ENCODE measurements at places on chromosomes 2 and 18. TPM values are rescaled to one million over a fixed set of nuclear protein-coding genes. Genes with fewer than 3 reads are reported as not detected.

DNA sequence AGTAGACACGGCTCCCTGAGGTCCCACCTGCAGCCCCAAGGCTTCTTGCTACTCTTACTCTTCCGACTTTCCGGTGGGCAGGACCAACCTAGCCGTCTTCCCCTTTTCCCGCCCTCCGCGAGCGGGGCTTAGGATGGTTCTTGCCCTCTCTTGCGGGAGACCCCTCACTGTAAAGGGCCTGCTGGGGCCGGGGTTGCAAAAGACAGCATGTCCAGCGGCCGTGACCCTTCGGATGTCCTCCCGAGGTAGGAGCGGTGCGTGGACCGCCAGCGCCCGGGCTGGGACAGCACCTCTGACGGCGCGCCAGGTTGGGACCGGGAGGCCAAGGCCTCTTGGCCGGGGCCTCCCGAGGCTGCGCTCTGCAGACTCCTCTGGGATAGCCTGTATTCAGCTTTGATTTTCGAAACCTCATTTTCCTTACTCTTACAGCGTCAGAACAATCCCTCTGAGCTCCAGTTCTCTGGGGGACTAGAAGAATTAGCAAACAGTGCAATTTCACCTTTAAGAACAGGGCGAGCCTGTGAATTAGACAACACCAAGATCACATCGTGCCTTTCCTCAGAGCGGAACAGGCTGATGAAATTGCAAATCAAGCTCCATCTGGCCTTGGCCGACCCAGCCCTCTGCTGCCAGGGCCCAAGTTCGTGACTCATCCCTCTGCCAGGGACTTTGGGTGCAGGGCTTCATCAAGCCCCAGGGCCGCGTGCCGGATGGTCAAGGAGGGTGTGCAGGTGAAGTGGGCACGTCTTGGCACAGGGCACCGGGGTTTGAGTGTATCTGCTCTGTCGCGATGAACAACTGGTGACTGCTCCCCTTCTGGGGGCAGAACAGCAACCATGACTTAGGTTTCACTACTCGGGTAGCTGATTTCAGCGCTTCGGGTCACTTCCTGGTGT lies 777 bp downstream of the MOCOS start:
- no peak for DNase-seq
- H3K27ac ChIP-seq, result peak overlapping the region; percentile 39
- H3K36me3 ChIP-seq, result no peaks in the 10 kb centered on the region

GRCh38 chr2:130776550-130776949 lies 21.2 kb downstream of the AMER3 start:
- H3K4me1 ChIP-seq, result no peaks in the 10 kb centered on the region
- H3K27ac ChIP-seq, result no peak overlapping the region
- H3K27me3 ChIP-seq, result no peaks in the 10 kb centered on the region
- H3K36me3 ChIP-seq, result no peaks in the 10 kb centered on the region

DNA sequence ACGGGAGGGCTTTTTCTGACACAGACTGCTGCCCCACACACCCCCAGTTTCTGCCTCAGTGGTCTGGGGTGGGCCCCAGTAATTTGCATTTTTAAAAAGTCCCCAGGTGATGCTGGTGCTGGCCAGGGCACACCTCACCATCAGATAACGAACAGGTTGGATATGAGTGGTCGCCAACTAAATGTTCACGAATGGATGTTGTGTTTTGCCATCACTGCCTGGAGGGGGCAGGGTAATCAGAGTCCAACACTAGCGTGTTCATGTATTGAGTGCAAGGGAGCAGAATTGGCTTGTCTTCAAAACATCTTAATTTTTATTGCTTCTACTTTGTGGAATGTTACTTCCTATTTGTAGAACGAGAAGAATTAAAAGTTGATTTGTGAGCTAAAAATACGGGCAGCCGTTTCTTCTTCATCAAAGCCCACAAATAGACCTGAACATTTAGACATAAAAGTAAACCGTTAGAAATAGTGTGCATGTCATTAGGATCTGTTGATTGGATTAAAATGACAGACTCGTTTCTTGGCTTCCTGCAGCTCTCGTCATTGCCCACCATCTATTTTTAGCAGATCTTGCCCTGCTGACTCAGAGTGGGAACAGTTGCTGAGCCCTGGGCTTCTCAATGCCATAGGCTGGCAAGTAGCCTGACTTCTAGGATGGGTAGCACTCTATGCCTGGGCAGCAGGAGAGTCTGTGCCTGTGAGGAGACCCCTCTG lies 45.2 kb downstream of the NCK2 start:
- peaks cover 39% of the 10 kb centered on the region for H3K4me1 ChIP-seq
- H3K36me3 ChIP-seq, result no peaks in the 10 kb centered on the region
- no peak overlapping the region for H3K4me3 ChIP-seq

DNA sequence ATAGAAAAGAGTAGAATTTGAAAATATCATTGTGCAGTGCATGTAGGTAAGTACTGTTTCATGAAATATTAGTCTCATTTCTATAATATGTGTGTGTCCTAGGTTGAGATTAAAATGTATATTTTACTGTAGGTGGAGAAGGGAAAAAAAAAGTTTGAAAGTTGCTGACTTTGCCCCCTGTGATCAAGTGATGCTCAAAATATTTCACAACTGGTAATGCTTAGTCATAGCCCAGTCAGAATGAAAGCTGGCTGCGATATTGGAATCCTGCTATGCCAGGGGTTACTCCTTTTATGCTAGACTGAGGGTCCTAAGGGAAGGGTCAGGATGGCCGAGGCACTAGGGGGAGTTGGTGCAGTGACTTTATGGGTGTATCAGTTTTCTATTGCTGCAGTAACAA lies 19.5 kb upstream of the CFAP36 start:
- H3K4me3 ChIP-seq, result no peak overlapping the region
- H3K27ac ChIP-seq, result no peak overlapping the region

GRCh38 chr18:78912336-78912735 lies 67.3 kb upstream of the SALL3 start:
- no peaks in the 10 kb centered on the region for H3K4me1 ChIP-seq
- H3K4me3 ChIP-seq, result no peak overlapping the region
- H3K27ac ChIP-seq, result no peak overlapping the region
- no peaks in the 10 kb centered on the region for H3K36me3 ChIP-seq
- H3K27me3 ChIP-seq, result no peaks in the 10 kb centered on the region

DNA sequence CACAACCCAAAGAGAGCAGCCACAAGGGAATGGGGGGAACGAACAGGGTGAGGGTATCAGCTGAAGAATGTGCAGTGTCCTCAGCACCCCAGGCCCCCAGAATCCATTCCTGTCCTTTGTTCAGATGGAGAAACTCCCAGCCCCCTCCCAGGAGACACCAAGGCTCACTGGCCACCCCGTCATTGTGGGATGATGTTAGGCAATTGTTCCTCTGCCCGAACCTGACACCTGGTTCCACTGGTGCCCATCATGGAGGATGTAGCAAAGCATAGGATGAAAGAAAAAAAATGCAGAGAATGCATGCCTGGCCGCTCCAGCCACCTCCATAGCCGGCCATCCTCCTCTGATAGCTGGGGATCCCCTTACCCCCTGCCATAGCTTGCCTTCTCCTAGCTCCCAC lies 197.3 kb upstream of the TWIST2 start:
- H3K27me3 ChIP-seq, result no peaks in the 10 kb centered on the region
- no peak overlapping the region for H3K4me3 ChIP-seq
- DNase-seq, result no peak
- H3K27ac ChIP-seq, result no peak overlapping the region

- peaks cover 53% of the 10 kb centered on the region for H3K36me3 ChIP-seq
- peak overlapping the region; percentile 58 for H3K27ac ChIP-seq
Measured at GRCh38 chr2:73903313-73903712, 10.5 kb downstream of the ACTG2 start.

- no peaks in the 10 kb centered on the region for H3K4me1 ChIP-seq
- H3K36me3 ChIP-seq, result no peaks in the 10 kb centered on the region
- H3K4me3 ChIP-seq, result no peak overlapping the region
- H3K27ac ChIP-seq, result no peak overlapping the region
- no peak for DNase-seq
Measured at GRCh38 chr2:173750353-173750801, 214.8 kb downstream of the SP3 start.

DNA sequence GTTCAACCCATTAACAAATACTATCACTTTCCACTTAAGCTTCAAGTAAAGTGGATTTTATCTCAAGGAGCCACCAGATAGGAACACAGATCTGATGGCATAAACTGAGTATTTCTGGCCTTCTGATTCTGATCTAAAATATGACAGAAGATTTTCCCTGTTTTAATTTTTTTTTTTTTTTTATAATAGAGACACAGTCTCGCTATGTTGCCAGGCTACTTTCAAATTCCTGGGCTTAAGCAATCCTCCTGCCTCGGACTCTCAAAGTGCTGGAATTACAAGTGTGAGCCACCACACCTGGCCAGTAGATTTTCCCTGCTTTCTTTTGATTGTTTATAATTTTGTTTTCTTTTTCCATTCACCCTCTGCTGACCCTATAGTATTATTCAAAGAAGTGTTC lies 36.6 kb upstream of the SLC30A6 start:
- no peaks in the 10 kb centered on the region for H3K36me3 ChIP-seq
- no peaks in the 10 kb centered on the region for H3K27me3 ChIP-seq
- no peak overlapping the region for H3K27ac ChIP-seq
- no peak for DNase-seq

DNA sequence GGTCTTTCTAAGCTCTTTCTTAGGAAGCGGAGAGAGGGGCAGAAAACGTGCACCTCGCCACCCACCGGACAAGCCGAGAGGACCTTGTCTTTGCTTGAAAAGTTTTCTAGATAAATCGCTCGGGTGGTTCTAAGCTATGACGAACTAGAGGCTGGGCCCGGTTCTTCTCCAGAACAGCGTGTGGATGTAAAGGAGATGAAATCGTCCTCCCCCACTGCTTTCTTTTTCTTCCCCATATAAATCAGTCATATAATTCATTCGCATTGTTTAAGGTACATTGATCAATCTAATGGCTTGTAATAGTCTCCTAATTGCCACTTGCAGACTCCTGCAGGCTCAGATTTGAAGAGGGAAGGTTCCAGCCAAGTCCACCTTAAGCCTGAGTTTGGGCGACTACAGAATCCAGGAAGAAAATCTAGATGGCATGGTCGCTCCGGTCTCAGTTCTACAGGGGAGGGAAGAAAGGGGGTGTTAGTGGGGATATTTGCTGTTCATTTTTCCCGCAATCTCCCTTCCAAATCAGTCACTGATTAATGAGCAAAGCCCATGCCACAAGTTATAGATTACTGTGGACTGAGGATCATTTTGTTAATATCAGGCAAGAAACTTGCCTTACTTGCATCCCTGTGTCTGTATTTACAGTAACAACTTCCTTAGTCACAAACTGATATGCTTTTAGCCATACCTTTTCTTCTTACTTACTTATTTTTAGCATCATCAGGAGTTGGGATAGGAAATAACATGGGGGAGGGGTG lies 5.6 kb upstream of the SP9 start:
- no peak overlapping the region for H3K4me3 ChIP-seq
- no peaks in the 10 kb centered on the region for H3K36me3 ChIP-seq
- H3K27ac ChIP-seq, result no peak overlapping the region

DNA sequence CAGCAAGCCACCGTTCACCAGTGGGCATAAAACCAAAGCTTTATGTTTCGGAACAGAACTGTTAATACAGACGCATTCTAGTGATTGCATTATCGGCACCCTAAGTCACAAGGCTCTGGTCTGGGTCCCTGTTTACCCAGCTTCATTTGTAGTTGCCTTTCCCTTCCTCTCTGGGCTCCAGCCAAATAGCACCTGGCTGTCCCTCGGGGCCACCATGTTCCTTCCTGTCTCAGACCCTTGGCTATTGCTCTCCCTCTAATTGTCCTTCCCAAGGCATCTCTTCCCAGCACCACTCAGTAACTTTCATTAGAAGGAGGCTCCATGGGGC lies 75.3 kb downstream of the SDC1 start:
- H3K27ac ChIP-seq, result no peak overlapping the region
- no peaks in the 10 kb centered on the region for H3K27me3 ChIP-seq
- no peaks in the 10 kb centered on the region for H3K4me1 ChIP-seq
- no peak for DNase-seq

DNA sequence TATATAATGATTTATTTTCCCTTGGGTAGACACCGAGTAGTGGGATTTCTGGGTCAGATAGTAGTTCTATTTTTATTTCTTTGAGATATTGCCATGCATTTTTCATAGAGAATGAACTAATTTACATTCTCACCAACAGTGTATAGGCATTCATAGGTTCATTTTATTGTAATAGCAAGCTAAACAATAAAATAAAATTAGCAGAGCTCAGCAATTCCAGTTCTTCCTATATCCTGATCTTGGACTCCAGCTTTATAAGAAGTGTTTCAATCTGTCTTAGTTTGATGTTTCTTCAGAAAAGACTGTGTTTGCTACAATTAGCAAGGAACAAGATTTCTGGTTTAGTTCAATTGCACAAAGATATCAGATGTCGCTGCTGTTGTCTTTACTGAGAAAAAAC lies 1024.4 kb upstream of the LRRTM1 start:
- no peak for DNase-seq
- no peaks in the 10 kb centered on the region for H3K4me1 ChIP-seq
- H3K36me3 ChIP-seq, result no peaks in the 10 kb centered on the region
- H3K4me3 ChIP-seq, result no peak overlapping the region
- no peaks in the 10 kb centered on the region for H3K27me3 ChIP-seq
- no peak overlapping the region for H3K27ac ChIP-seq

GRCh38 chr18:56100090-56100722 lies 512.2 kb upstream of the TCF4 start:
- no peak overlapping the region for H3K27ac ChIP-seq
- H3K4me1 ChIP-seq, result no peaks in the 10 kb centered on the region
- DNase-seq, result no peak
- H3K4me3 ChIP-seq, result no peak overlapping the region

DNA sequence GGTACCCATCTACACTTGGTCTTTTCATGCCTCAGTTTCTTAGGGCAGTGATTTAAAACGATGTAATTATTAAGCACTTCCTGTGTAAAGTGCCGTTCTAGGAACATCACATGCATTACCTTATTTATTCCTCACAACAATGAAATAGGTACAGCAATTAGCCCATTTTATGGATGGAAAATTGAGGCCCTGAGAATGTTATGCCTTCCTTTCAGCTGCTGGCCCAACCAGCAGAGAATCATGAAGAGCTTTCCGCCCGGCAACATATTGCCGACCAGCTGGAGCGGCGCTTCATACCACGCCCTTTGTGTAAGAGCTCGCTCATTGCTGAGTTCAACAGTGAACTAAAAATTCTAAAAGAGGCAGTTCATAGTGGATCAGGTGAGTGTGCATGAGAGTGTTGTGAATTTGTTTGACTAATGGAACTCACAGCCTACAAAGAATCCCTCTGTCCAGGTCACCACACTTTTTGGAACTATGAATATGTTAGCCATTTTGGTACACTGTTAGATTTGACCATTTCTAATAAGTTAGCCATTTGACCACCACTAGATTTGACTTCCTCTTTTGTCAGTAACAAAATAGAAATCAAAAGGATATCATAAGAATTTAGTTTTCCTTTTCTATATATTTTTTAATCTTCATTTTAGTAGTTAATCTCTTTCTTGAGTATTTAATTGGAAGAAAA lies 25.6 kb upstream of the RPE start:
- H3K27me3 ChIP-seq, result no peaks in the 10 kb centered on the region
- H3K27ac ChIP-seq, result no peak overlapping the region
- no peak for DNase-seq
- H3K4me1 ChIP-seq, result no peaks in the 10 kb centered on the region
- H3K4me3 ChIP-seq, result no peak overlapping the region

GRCh38 chr2:212083492-212083891 lies 455.1 kb downstream of the ERBB4 start:
- H3K4me1 ChIP-seq, result no peaks in the 10 kb centered on the region
- H3K36me3 ChIP-seq, result no peaks in the 10 kb centered on the region
- no peak for DNase-seq
- no peak overlapping the region for H3K27ac ChIP-seq
- no peak overlapping the region for H3K4me3 ChIP-seq
- H3K27me3 ChIP-seq, result no peaks in the 10 kb centered on the region

- DNase-seq, result no peak
- H3K4me1 ChIP-seq, result no peaks in the 10 kb centered on the region
- H3K4me3 ChIP-seq, result no peak overlapping the region
- no peaks in the 10 kb centered on the region for H3K27me3 ChIP-seq
Measured at GRCh38 chr2:19046986-19047780, 311.2 kb downstream of the OSR1 start.

The ERFE gene
- not detected for total RNA-seq

The KIAA2012 gene
- total RNA-seq, result 0.83 TPM

The FBXO15 gene
- not detected for total RNA-seq

The RAD51AP2 gene
- total RNA-seq, result not detected

Data from sigmoid colon (tissue), 7 donors.